ENCODE measurements at places on chromosomes 3 and 15.

GRCh38 chr3:158768361-158768787 lies 33.5 kb upstream of the MFSD1 start:
- no peak for DNase-seq

DNA sequence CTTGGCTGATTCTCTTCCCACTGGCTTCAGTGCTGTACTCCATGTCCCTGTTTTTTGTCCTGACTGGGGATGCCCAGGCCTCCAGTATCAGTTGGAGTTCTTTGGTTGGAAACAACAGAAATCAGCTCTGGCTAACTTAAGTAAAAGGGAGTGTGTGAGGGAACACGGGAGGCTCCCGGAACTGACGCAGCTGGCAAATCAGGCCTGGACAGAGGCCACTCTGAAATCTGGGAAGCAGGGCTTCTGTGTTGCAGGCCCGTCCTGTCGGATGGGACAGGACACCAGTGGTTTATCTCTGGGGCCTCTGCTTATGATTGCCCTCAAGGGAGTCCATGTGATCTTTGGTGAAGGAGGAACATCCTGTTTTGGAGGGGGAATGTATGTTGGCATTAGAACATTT lies 124.3 kb downstream of the CHCHD6 start:
- DNase-seq: no peak

GRCh38 chr3:63385629-63386028 lies 107.5 kb downstream of the SYNPR start:
- no peak for DNase-seq

DNA sequence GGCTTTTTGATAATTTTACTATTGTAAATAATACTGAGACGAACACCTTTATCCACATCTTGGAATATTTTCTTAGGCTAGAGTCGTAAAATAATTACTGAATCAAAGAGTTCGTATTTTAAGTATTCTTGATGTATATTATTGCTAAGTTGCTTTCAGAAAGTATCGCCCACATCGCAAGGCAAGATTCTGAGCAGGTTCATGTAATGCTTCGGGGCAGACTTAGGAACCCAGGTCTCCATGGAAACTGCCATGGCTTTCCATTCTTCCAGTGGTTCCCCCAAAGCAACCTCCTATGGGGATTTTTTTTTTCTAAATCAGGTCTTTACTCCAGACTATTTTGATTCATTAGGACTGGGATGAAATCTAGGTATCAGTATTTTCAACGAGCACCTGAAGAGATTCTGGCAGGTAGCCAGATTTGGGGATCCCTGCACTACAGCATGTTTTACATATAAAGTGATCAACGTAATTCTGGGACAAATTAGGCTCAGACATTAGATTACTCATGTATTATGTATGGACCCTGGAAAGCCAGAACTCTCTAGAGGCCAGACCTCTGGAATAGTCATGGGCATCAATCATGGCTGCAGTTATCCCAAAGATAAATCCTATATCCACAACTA lies 86.5 kb downstream of the B3GNT5 start:
- no peak for DNase-seq

DNA sequence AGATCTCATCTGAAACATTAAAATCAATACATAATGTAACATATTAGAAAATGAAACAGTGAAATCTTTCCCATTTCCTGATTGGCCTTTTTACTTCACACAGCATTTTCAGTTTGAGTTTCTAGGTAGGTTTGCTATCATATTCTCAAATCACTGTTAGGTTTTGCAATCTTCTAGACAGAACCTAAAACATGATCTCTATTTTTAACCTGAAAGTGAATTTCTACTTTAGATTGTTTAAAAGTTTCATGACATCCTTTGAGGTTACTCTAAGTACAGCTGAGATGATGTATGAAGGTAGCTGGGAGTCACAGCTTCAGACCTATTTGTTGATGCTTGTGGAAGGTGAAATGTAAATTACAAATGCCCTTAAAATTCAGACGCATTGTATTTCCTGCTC lies 118.4 kb upstream of the GPR149 start:
- no peak for DNase-seq

- no peak for DNase-seq
Measured at GRCh38 chr15:63986185-63986680, 60.1 kb downstream of the DAPK2 start.

DNA sequence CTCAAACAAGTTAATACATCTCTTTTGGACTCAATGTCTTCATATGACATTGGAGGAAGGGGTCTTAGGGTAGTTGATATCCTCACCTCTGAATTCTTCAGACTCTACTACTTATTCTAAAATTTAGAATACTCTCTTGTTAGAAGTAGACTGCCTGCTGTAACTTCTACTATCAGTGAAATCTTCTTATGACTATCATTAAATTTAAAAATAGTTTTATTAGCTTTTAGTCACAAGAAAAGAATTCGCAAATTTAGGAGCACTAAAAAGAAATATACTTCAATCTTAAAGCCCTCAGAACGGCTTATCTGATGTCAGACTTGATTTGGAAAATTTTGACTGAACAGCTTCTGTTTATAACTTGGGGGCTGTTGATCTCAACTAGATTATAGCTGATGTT lies 67.1 kb upstream of the TTC14 start:
- DNase-seq: no peak

- peak; percentile 63 for DNase-seq
Measured at GRCh38 chr3:123346021-123346420, 102.9 kb downstream of the ADCY5 start.

DNA sequence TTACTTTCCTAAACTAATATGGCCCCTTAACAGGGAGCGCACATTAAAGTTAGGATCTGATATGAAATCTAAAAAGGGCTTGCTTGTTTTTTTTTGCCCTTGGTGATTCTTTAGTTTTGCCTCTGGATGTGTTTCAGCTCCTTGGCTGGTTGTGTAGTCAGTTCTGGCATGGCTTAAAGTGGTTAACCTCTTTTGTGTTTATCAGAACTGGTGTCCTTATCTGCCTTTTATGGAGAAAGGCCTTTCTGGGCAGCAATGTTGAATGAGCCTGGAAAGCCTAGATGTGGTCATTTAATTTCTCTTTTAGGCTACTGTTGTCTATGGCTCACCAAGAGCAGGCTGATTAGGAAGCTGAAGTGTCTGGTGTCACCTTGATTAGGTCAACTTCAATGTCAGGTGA lies 254.5 kb upstream of the ROPN1 start:
- no peak for DNase-seq

- no peak for DNase-seq
Measured at GRCh38 chr15:31367730-31368344, 41.2 kb downstream of the KLF13 start.

DNA sequence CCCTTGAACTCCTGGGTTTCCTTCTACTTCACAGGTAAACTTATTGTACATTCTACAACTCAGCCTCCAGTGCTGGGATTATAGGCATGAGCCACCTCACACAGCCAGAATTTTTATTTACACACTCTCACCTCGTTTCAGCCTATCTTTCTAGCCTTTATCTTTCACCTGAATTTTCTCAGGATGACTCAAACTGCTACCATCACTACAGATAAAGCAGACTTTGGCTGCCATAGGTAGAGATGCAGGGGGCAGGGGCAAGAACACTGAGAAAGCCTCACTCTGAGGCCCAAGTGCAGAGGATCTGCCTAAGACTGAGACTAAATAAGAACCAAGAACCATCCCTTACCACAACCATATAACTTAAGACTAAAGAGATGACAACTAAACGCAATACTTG lies 59.0 kb downstream of the ETFA start:
- DNase-seq: no peak

DNA sequence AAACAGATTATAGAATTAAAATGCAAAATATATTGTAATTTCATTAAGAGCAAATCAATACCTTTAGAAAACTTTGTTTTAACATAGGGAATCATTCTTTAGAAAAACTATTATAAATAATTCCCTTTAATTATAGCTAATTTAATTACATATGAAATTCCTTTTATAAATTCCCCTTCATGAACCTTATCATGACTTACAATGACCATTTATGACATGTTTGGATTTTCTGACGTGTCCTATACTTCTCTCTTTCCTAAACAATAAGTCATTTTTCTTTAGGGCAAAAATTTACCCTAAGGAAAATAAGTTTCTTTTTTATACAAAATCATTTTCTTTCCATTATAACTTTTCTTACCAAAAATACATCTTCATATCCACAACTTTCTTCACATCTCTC lies 37.8 kb downstream of the PRR20G start:
- no peak for DNase-seq

- peak; percentile 43 for DNase-seq
Measured at GRCh38 chr3:185815391-185816282, 9.2 kb downstream of the IGF2BP2 start.

GRCh38 chr15:60840703-60841411 lies 361.9 kb upstream of the ICE2 start:
- no peak for DNase-seq

GRCh38 chr15:35038626-35039451 lies 46.3 kb downstream of the NANOGP8 start:
- no peak for DNase-seq

GRCh38 chr3:55662683-55663082 lies 175.6 kb upstream of the WNT5A start:
- no peak for DNase-seq

DNA sequence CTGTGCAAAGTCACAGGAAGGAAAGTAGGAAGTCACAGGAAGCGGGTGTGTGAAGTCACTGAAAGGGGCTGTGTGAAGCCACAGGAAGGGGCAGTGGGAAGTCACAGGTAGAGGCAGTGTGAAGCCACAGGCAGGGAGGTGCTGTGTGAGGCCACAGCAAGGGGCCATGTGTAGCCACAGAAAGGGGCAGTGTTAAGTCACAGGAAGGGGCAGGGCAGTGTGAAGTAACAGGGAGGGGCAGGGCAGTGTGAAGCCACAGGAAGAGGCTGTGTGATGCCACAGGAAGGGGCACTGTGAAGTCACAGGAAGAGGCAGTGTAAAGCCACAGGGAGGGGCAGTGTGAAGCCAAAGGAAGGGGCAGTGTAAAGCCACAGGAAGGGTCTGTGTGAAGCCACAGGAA lies 36.5 kb downstream of the GASK1A start:
- no peak for DNase-seq

- no peak for DNase-seq
Measured at GRCh38 chr15:52579852-52580251, 11.0 kb upstream of the ARPP19 start.

- no peak for DNase-seq
Measured at GRCh38 chr15:72178976-72179585, 18.5 kb downstream of the GRAMD2A start.

DNA sequence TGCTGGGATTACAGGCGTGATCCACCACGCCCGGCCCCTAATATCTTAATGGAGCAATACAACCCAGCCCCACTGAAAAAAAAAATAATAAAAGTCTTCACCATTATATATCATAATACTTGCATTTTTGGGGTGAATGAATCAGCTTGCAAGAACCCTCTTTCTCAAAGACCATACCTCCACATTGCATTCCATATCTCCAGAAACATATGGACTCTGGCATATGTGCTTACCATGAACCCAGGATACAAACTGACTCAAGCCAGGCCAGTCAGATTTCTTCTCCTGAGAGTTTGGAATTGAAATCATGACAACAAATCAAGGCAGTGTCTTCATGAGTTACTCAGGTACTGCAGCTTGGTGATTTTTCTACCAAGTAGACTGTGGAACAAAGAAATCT lies 101.2 kb downstream of the FRMD5 start:
- DNase-seq: no peak

- no peak for DNase-seq
Measured at GRCh38 chr3:128408693-128409623, 57.7 kb downstream of the DNAJB8 start.

DNA sequence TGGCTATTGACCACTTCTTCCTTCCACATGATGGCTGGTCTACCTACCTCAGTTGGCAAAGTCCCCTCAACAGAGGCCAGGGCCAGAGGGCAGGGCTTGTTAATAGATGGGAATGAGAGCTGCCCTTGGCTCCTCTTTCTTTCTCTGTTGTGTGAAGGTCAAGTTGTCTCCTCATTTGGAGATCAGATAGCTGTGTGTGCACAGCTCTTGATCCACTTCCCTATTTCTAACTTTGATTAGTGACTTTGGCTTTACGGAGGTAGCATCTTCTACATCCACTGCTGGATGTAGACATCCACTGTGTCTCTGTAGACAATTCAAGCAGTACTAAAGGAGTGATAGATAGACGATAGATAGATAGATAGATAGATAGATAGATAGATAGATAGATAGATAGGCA lies 270.8 kb upstream of the LRRFIP2 start:
- no peak for DNase-seq

GRCh38 chr3:184806567-184807271 lies 5.2 kb upstream of the VPS8 start:
- DNase-seq: no peak

DNA sequence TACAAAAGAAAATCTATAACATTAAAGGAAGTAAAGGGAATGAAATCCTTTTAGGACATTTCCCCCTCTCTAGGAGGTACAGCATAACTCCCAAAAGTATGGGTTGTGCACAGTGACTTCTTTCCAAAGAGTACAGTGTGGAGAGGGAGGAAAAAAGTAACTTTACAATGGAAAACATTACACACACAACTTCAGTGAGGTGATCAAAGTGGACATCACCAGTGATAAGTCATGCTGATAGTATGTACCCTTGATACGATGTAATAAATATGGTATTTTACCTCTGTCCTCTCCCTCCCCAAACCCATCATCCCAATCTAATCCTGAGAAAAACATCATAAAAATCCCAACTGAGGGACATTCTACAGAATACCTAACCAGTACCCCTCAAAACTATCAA lies 10.8 kb downstream of the PLD1 start:
- DNase-seq: no peak

DNA sequence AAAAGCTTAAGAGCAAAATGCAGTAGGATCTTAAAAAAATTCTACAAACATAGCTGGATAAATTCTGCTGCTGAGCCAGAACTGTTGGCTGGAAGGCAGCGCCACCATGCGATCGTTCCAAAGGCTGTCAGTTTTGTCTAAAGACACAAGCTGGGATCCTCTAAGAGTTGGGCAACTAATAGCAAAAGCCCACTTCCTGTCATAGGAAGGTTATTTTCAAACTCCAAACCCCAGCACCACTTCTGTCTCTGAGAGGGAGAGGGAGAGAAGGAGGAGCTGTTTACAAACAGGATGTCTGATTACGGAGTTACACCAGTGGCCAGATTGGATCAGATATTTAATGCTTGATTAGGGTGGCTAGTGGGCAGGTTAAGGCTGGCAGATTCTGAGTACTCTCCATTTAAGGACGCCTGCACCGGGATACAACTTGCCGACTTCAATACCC lies 44.0 kb downstream of the EIF4E3 start:
- DNase-seq: peak; percentile 15

- DNase-seq: peak; percentile 73
Measured at GRCh38 chr15:91302588-91303439, 202.8 kb downstream of the SV2B start.

DNA sequence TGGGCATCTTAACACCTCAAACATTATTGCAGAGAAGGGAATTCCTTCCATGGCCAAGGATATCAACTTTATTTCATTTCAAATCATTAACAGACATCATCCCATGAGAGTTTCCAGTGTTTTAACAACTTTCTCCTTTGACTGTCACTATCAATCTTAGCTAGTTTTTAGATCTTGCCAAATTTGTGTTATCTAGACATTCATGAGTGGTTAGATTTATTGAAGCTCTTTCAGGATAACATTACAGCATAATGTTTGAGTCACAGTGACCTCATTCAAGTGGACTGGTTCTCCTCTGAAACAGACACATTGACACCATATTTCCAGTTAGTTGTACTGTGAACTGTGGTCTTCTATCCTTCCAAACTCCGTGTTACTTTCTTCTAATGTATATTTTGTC lies 8.6 kb upstream of the TNFAIP8L3 start:
- DNase-seq: no peak
